ENCODE measurements at places on chromosomes 6 and 20. TPM values are rescaled to one million over a fixed set of nuclear protein-coding genes. Genes with fewer than 3 reads are reported as not detected.
A peak's percentile ranks its signal among the peaks of the same experiment; 100 is the strongest.

Gene COL10A1
- total RNA-seq, result not detected

Gene SLC12A5
- 2.1 TPM for total RNA-seq

Gene ENPP4
- total RNA-seq, result 16.7 TPM

Gene GNAS-AS1
- total RNA-seq, result not detected

Gene PRICKLE4
- total RNA-seq, result 7.1 TPM

Gene CLPSL2
- not detected for total RNA-seq

GRCh38 chr6:137862419-137863090 lies 4.5 kb upstream of the TNFAIP3 start:
- no peak for DNase-seq

DNA sequence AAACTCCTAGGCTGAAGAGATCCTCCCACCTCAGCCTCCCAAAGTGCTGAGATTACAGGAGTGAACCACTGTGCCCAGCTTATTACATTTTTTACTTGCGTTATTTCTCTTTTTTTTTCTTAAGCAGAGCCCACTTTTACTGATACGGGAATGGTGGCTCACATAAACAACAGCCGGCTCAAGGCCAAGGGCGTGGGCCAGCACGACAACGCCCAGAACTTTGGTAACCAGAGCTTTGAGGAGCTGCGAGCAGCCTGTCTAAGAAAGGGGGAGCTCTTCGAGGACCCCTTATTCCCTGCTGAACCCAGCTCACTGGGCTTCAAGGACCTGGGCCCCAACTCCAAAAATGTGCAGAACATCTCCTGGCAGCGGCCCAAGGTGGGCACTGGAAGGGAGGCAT lies 10.5 kb downstream of the CAPN11 start:
- DNase-seq, result no peak

DNA sequence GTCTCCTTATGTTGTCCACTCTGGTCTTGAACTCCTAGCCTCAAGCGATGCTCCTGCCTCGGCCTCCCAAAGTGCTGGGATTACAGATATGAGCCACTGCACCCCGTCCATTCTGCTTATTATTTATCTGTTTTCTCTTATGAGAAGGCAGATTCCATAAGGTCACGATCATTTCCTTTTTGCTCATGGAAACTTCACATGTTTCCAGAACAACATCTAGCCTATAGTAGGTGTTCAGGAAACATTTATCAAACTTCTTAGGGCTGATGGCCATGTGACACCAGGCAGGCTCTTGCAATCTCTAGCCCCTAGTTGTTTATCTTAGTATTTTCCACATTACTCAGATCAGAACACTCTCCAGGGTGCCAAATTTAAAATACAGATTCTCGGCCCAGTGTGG lies 61.2 kb downstream of the ZFP64 start:
- DNase-seq, result no peak

DNA sequence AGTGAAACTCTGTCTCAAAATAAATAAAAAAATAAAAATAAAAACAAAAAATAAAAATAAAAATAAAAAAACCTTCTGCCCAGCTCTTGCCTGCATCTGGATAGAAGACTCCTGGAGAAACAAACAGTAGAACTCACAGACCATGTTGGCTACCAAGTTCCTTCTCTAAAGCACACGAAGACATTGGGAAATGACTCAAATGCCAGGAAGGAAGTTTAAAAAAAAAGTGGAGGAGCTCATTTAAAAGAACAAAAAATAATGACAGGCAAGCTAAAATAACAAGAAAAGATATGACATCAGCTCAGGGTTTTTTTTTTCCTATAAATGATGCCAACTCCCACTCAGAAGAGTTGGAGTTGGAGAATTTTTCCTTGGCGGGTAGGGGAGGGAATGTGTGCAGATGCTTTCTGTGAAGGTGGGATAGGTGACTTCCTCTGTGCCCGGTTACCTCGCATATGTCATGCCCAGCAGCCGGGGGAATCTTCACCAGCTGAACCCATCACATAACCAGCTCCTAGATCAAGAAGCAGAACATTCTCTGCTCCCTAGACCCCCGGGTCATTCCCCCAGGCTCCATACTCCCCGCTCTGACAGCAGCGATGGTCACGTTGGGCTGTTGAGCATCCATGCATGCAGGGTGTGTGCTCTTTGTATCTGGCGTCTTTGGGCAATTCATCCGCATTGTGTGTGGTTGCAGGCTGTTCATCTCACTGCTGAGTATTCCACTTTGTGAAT lies 17.3 kb upstream of the CD93 start:
- DNase-seq, result no peak

DNA sequence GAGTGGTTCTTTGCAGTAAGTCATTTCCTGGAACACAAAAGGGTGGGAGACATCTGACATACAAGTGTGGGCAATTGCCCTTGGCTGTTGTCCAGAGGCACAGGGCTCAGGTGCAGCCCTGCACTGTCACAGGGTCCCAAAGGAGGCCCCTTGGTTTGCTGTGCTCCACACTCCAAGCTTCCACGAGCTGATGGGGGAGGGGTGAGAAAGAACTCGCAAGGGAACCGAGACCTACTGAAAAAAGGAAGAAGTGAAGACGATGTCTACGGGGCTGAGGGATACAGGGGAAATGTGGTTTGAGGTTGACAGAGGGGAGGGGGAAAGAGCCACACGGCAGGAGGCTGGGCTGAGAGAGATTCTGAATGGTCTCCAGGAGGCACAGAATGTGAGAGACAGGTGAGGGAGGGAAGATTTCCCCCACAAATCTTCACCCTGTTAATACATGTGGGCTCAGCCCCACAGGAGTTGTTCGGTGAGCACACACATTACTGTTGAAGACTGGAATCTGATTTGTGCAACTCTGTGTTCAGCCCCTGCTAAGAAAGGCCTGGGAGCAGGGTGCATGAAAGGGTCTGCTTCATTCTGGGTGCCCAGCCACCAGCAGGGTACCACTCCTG lies 123.4 kb downstream of the LY86 start:
- DNase-seq, result no peak

GRCh38 chr6:147676495-147677199 lies 168.2 kb downstream of the SAMD5 start:
- no peak for DNase-seq

- DNase-seq, result no peak
Observed at GRCh38 chr6:169792306-169793015, 41.0 kb downstream of the ERMARD start.

- DNase-seq, result no peak
Observed at GRCh38 chr20:19405958-19406357, 193.5 kb downstream of the SLC24A3 start.

GRCh38 chr20:63846128-63846771 lies 15.0 kb upstream of the ABHD16B start:
- DNase-seq, result no peak

- DNase-seq, result no peak
Observed at GRCh38 chr6:136362421-136363356, 73.0 kb upstream of the BCLAF1 start.

DNA sequence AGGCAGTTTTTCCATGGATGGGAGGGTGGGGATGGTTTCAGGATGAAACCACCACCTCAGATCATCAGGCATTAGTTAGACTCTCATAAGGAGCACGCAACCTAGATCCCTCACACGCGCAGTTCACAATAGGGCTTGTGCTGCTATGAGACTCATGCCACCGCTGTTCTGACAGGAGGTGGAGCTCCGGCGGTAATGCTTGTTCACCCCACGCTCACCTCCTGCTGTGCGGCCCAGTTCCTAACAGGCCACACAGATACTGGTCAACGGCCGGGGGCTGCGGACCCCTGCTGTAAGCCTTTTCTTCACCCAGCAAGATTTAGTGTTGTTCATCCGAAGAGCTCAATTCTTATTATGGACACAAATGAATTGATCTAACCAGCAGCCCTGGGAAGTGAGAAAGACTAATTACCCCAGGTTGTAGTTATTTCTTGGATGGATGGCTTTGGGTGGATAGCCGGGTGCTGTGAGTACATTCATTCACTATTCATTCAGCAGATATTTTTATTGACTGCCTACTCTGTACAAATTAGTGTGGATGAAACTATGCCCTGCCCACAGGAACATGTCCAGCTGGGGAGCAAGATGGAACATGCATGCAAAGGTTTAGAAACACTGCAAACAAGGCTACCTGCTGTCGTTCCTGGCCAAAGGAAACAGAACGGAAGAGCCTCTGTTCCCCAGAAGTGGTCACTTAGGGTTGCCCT lies 57.2 kb downstream of the RIOK1 start:
- DNase-seq, result no peak

- peak; percentile 81 for DNase-seq
Observed at GRCh38 chr6:119147101-119148053, 68.9 kb upstream of the FAM184A start.

GRCh38 chr20:11035211-11035610 lies 361.4 kb upstream of the JAG1 start:
- DNase-seq, result no peak

DNA sequence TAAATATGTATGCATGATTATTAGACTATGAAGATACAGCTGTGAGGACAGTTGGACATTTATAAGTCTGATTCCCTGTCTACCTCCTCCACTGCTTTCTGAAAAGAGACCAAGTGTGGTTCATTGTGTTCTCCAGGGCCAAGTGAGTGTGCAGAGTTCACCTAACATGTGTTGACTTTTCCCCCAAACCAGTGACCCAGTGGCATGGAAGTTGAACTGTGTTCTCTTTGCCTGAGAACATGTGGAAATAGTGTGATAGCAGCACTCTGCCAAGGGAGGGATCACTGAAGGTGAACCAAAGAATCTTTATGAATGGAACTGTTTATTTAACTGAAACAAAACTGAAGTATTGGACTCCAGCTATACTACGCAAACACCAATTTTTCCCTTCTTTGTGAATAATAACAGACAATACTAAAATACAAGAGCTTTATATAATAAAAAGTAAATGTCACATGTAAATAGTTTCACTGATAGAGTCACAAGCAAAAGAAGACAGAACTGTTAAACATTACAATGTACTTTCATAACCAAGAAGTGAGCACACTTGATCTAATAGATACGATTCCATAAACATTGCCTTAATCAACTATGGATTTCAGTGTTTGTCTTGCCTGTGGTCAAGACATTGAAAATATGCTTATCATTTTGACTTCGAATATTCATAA lies 200.3 kb upstream of the FUT9 start:
- DNase-seq, result no peak

DNA sequence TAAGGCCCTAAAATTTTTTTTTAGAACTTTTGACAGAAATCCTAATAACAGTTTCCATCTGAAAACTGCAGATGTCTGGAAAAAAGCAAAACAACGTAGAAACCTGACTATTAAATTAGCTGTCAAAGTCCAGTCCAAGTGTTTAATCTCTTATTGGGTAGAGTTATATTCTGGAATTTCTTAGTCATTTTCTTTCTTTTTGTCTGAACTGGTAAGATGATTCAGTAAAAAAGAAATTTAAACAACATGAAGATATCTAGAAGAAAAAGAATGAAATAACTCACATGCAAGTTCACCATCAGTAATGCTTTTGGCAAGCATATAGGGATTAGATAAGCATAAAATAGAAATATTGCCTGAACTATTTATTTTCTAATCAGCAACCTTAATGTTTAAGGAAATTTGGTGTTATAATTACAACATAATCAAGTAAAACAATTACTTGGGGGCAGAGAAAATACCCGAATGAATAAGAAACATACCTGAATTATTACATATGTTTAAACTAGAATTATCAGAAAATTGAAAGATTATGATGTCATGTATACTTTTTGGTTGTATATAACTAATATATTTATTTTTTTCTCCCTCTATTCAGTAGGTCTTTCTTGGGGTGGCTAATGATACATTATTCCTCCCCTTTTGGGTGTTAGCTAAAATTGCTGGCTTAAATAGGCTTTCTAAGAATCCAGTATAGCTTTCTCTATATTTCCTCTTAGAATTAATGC lies 51.1 kb downstream of the FAM83B start:
- no peak for DNase-seq

- peak; percentile 95 for DNase-seq
Observed at GRCh38 chr6:37207903-37208456, 38.0 kb downstream of the PIM1 start.

- DNase-seq, result peak; percentile 64
Observed at GRCh38 chr20:38337561-38338140, 8.6 kb upstream of the LBP start.

DNA sequence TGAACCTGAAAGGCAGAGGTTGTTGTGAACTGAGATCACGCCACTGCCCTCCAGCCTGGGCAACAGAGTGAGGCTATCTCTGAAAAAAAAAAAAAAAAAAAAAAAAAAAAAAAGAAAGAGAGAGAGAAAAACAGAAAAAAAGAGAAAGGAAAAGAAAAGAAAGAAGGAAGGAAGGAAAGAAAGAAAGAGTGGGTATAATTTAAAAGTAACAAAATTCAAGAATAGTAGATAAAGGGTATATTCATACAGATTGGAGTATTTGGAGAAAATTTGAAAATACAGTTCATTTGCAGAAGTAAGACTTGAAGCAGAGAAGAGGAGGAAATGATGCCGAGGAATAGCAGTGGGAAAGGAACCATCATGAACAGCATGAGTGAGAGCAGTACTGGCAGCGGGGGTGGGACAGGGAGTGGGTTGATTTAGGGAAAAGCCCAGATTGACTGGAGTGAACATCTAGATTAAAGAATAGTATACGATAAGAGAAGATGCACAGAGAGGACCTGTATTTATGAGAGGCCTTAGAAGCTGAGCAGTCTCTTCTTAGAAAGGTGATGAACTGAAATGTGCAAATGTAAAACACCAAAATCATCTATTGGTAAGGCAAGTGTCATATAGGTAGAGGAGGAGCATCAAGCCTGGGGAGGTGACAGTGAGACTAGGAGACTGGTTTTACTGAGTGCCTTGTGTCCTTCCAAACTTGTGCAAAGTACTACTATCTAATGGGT lies 17.8 kb upstream of the HLA-DRB1 start:
- DNase-seq, result no peak

GRCh38 chr20:408843-409696 lies 971 bp downstream of the RBCK1 start:
- DNase-seq, result no peak

DNA sequence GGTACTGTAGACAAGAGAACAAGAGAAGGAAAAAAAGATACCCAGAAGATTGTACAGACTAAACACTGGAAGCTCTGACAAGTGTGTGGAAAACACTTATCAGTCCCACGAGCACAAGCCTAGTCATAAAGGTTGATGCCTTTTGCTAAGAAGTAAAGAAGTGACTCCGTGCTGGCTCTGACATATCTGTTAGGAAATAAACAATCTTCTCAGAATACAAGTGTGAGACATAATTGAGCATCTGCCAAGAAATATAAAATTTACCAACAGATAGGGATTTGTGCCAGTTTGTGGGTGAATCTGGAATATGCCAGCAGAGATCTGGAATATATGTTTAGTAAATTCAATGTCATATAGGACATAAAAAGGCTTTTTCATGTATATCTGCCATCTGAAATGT lies 258.7 kb upstream of the RNF217 start:
- no peak for DNase-seq

GRCh38 chr20:54590856-54591255 lies 115.5 kb downstream of the DOK5 start:
- no peak for DNase-seq

DNA sequence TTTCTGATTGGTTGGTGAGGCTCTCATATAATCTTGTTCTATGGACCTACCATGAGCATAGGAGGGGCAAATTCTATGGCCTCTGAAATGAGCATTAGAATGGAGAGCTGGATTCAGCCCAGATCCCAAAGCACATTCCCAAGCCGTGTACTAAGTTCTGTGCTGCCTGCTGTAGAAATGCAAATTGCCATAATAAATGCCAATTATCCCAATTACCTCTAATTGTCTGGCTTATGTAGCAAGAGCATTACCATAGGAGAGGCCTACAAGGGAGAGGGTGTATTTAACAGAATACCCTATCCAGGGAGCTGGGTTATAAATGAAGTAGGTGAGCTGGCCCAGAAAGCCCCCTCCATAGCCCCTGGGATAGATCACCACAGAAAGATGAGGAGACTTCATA lies 126.8 kb downstream of the LRFN2 start:
- no peak for DNase-seq
